ENCODE measurements at places on chromosomes 1 and 21. TPM values are rescaled to one million over a fixed set of nuclear protein-coding genes. Genes with fewer than 3 reads are reported as not detected.
A peak's percentile ranks its signal among the peaks of the same experiment; 100 is the strongest.

DNA sequence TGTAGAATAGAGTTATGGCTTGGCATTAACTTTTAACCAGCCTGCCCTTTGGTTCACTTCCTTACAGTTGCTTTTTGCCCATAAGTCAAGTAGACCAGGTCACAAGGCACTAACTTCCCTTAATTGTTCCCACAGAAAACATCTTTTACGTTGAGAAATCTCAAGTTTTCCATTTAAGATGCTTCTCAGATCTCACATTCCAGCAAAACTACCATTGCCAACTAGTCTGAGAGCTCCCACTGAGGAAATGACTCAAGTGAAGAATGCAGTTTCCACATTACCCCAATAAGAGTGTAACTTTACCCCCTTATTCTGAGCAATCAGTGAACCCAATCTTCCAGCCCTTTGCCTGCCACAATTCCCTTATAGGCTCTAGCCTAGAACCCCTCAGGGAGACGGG is 502.2 kb upstream of the OLFM3 start:
- no peaks in the 10 kb centered on the region for H3K36me3 ChIP-seq
- H3K4me3 ChIP-seq, result no peak overlapping the region
- no peak for DNase-seq

- DNase-seq, result no peak
- no peaks in the 10 kb centered on the region for H3K36me3 ChIP-seq
- no peaks in the 10 kb centered on the region for H3K4me1 ChIP-seq
- H3K27me3 ChIP-seq, result no peaks in the 10 kb centered on the region
- no peak overlapping the region for H3K27ac ChIP-seq
Measured at GRCh38 chr1:30125021-30125820, 598.2 kb downstream of the MATN1 start.

- no peaks in the 10 kb centered on the region for H3K4me1 ChIP-seq
- H3K27ac ChIP-seq, result peak overlapping the region; percentile 29
- H3K27me3 ChIP-seq, result no peaks in the 10 kb centered on the region
- H3K4me3 ChIP-seq, result no peak overlapping the region
Measured at GRCh38 chr1:15212954-15213291, 34.1 kb upstream of the FHAD1 start.

- no peak overlapping the region for H3K4me3 ChIP-seq
- peaks cover 18% of the 10 kb centered on the region for H3K27me3 ChIP-seq
- H3K27ac ChIP-seq, result peak overlapping the region; percentile 55
- H3K36me3 ChIP-seq, result no peaks in the 10 kb centered on the region
- no peak for DNase-seq
Measured at GRCh38 chr1:9842781-9843575, 19.2 kb upstream of the CLSTN1 start.

DNM3 gene
- total RNA-seq, result 2.4 TPM

- DNase-seq, result no peak
- no peak overlapping the region for H3K4me3 ChIP-seq
- peaks cover 43% of the 10 kb centered on the region for H3K4me1 ChIP-seq
- no peaks in the 10 kb centered on the region for H3K36me3 ChIP-seq
Measured at GRCh38 chr21:35398346-35398982, 349.4 kb upstream of the RUNX1 start.

DNA sequence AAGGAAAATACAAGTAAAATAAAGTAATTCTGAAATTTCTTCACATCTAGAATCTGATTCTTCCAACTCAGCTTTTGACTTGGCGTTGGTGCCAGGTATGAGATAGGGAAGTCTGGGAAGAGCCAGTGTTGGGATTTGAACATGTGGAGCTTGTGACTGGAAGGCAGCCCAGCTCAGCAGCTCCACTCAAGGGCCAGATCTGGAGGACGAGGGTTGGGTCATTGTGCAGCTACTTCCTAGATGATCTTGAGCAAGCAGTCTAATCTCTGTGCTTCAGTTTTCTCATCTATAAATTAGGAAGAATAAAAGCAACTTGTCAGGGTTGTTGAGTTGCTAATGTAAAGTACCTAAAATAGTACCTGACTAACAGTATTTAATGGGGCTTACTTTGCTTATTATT is 5.0 kb downstream of the ADARB1 start:
- no peak overlapping the region for H3K4me3 ChIP-seq
- DNase-seq, result no peak
- H3K4me1 ChIP-seq, result peaks cover 55% of the 10 kb centered on the region

TRIM45 gene
- 0.38 TPM for total RNA-seq

DNA sequence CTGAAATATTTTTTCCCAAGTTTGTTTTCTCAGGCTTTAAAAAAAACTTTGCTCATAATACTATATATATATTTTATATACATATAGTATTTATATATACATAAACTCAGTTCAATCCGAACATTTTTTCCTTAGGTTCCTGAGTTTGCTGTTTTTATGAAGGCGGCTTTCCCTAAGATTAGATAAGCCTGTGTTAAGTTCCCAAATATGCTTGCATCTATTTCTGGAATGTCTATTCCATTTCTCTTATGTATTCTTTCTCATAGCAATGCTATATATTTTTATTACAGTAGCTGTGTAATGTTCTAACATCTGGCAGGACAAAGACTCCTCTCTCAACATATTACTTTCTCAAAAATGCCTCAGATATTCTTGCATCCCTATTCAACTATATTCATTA is 45.9 kb downstream of the ADSS2 start:
- H3K36me3 ChIP-seq, result peaks cover 1% of the 10 kb centered on the region
- no peak overlapping the region for H3K27ac ChIP-seq
- H3K27me3 ChIP-seq, result no peaks in the 10 kb centered on the region
- no peak overlapping the region for H3K4me3 ChIP-seq
- DNase-seq, result no peak

- no peak overlapping the region for H3K4me3 ChIP-seq
- peaks cover 25% of the 10 kb centered on the region for H3K4me1 ChIP-seq
- H3K27me3 ChIP-seq, result peaks cover 31% of the 10 kb centered on the region
- DNase-seq, result no peak
- H3K27ac ChIP-seq, result no peak overlapping the region
Measured at GRCh38 chr1:2348346-2349325, 42.7 kb downstream of the MORN1 start.

NKAIN1 gene
- 0.30 TPM for total RNA-seq

DNA sequence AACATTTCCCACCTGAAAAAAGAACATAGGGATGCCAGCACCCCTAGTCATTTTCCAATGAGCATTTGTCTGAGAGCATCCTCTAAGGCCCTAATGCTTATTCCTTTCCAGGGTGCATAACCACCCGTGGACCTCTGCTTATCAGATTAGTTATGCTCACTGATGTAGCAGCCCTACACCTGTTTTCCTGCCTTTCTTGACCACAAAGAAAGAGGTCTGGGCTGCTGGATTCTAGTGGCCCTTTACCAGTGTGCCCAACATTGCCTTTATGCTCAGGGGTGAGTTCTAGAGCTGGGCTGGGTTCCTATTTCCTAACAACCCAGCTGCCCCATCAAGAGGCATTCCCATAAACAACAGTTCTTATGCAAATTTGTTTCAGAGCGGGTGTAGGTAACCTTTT is 20.3 kb upstream of the PM20D1 start:
- no peak for DNase-seq
- H3K4me3 ChIP-seq, result no peak overlapping the region
- no peaks in the 10 kb centered on the region for H3K36me3 ChIP-seq
- no peaks in the 10 kb centered on the region for H3K4me1 ChIP-seq

DNA sequence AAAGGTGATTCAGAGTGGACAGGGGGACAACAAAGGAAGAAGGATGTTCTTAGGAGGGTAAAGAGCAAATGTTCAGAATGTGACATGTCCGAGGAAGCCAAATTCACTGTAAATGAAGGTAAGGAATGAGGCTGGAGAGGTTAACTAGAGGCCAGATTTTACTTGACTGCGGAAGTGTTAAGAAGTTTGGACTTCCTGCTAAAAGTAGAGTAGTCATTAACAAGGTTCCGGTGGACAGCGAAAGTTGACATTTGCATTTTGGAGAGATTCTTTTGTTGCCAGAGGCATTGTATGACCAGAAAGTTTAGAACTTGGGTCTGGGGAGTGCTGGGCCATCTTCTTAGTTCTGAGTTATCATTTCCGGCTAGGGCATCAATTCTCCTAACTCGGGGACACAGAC is 7.2 kb upstream of the ERRFI1 start:
- no peak overlapping the region for H3K4me3 ChIP-seq
- H3K27me3 ChIP-seq, result no peaks in the 10 kb centered on the region
- no peaks in the 10 kb centered on the region for H3K36me3 ChIP-seq
- no peaks in the 10 kb centered on the region for H3K4me1 ChIP-seq
- H3K27ac ChIP-seq, result no peak overlapping the region

DNA sequence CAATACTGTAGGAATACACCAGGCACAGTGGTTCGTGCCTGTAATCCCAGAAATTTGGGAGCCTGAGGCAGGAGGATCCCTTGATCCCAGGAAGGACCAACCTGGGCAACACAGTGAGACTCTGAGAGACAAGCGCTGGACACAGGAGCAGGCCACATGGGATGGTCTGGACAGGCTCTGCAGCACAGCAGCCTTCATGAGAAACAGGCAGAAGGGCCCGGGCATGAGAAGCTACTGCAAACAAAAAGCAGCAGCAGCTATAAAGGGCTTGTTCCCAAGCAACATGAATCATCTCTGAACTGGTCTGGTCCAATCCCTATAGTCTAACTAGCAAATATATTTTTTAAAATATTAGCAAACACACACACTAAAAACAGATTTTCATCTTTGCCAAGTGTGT is 35.5 kb upstream of the SLAMF9 start:
- H3K36me3 ChIP-seq, result no peaks in the 10 kb centered on the region
- no peak overlapping the region for H3K27ac ChIP-seq
- H3K4me3 ChIP-seq, result no peak overlapping the region
- no peak for DNase-seq

TESK2 gene
- total RNA-seq, result 8.4 TPM

DNA sequence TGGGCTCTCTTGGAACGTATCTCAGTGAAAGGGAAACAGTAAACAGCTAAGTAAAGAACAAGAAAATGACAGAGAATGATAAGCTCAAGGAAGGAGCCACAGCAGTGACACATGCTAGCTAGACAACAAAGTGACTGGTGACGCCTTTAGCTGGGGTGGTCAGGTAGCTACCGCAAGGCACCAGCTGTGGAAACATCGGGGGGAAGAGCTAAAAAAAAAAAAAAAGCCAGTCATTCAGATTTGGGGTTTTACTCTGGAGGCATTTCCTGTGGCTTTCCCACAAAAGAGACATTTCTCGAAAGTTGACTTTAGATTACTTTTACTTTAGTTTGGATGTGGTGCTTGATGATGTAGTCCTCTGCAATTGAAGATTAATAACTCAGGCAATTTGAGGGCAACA is 2.1 kb downstream of the FHAD1 start:
- no peak overlapping the region for H3K27ac ChIP-seq
- H3K36me3 ChIP-seq, result no peaks in the 10 kb centered on the region
- peaks cover 29% of the 10 kb centered on the region for H3K4me1 ChIP-seq
- no peak for DNase-seq
- no peaks in the 10 kb centered on the region for H3K27me3 ChIP-seq
- no peak overlapping the region for H3K4me3 ChIP-seq

- no peak overlapping the region for H3K27ac ChIP-seq
- H3K4me1 ChIP-seq, result peaks cover 7% of the 10 kb centered on the region
- DNase-seq, result no peak
- no peaks in the 10 kb centered on the region for H3K27me3 ChIP-seq
- H3K4me3 ChIP-seq, result no peak overlapping the region
Measured at GRCh38 chr1:205172729-205173366, 38.7 kb downstream of the DSTYK start.

APP gene
- 208 TPM for total RNA-seq

DNA sequence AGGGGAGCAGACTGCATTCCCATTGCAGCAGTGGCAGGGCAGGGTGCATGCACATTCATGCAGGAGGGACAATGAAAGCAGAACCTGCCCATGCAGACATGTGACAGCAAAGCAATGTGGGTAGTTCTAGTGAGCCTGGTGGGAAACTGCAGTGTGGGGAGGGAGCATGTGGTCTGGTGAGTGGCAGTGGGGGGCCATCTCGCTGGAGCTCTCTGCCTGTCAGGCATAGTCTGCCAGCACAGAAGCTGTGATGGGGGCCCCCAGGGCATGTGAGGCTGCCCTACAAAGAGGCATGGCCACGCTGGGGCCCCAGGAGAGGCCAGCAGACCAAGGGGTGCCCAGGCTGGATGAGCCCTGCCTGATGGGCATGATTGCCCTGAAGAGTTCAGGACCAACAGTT is 579.7 kb downstream of the PTPRC start:
- no peaks in the 10 kb centered on the region for H3K36me3 ChIP-seq
- no peaks in the 10 kb centered on the region for H3K27me3 ChIP-seq
- H3K27ac ChIP-seq, result no peak overlapping the region
- DNase-seq, result no peak
- H3K4me1 ChIP-seq, result no peaks in the 10 kb centered on the region

ZNF683 gene
- total RNA-seq, result 0.26 TPM

DNA sequence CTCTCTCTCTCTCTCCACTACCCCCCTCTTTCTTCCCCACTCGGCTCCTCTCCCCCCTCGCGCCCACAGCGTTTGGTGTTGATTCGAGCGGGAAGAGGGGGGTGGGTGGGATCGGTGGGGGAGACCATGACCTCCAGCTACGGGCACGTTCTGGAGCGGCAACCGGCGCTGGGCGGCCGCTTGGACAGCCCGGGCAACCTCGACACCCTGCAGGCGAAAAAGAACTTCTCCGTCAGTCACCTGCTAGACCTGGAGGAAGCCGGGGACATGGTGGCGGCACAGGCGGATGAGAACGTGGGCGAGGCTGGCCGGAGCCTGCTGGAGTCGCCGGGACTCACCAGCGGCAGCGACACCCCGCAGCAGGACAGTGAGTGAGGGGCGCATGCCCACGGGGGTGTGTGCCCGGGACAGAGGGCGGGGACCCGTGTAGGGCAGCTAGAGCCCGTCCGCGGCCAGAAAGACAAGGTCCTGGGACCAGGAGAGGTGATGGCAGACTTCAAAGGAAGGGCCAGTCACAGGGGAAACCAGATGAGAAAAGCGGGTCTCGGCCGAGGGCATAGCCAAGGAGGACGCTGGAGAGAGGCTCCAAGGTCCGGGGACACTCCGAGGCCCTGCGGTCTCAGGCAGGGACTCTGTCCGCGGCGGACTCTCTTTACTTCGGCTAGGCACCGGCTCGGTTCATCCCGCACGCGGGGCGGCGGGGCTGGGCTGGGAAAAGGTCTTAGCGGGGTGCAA is at the start of gene PRRX1:
TSS of gene PRRX1 (plus strand) at position 39 of the 735 bp plus-strand sequence. CDS start at position 127, 88 bp downstream.
- no peak for DNase-seq
- H3K4me3 ChIP-seq, result peak within 1 kb of the TSS; percentile 54
- H3K27me3 ChIP-seq, result no peaks in the 10 kb centered on the region
- H3K36me3 ChIP-seq, result no peaks in the 10 kb centered on the region
- H3K4me1 ChIP-seq, result peaks cover 17% of the 10 kb centered on the region

PLA2G4A gene
- 13.0 TPM for total RNA-seq

GRCh38 chr1:236336084-236336483 is 54.3 kb upstream of the ERO1B start:
- H3K27ac ChIP-seq, result no peak overlapping the region
- no peaks in the 10 kb centered on the region for H3K27me3 ChIP-seq
- no peak overlapping the region for H3K4me3 ChIP-seq
- no peak for DNase-seq
- H3K4me1 ChIP-seq, result no peaks in the 10 kb centered on the region

GRCh38 chr1:33792651-33793050 is 71.2 kb upstream of the HMGB4 start:
- H3K27me3 ChIP-seq, result no peaks in the 10 kb centered on the region
- no peak for DNase-seq
- H3K36me3 ChIP-seq, result no peaks in the 10 kb centered on the region
- no peak overlapping the region for H3K4me3 ChIP-seq

Data from esophagus squamous epithelium (tissue), 5 donors.